Activated CD8-positive, alpha-beta memory T cell treated with anti-CD3 and anti-CD28 coated beads for 48 hours (primary cell): ENCODE measurements at places on chromosomes 4 and X.

- DNase-seq, result no peak
Observed at GRCh38 chr4:8762951-8763735, 108.5 kb downstream of the HMX1 start.

DNA sequence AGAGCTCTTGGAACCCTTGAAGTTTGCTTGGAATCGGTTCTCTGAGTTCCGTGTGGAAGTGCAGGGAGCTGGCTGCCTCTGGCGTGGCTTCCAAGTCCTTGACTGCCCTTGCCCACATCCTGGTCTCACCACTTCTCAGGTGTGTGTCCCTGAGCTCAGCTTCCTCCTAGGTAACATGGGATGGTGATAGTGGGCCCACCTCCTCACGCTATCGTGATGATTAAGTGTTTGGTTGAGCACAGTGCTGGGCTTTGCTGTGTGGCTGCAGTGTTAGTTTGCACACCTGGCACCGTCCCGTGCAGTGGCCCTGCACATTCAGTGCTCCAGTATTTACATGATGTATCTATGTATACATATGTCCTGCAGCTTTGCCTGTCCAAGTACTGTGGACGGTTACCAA is 81.5 kb downstream of the CLDN34 start:
- DNase-seq, result no peak

GRCh38 chr4:173258866-173259265 is 75.3 kb downstream of the HMGB2 start:
- DNase-seq, result no peak

- DNase-seq, result peak; percentile 4
Observed at GRCh38 chr4:104491481-104492182, 3.1 kb downstream of the CXXC4 start.

DNA sequence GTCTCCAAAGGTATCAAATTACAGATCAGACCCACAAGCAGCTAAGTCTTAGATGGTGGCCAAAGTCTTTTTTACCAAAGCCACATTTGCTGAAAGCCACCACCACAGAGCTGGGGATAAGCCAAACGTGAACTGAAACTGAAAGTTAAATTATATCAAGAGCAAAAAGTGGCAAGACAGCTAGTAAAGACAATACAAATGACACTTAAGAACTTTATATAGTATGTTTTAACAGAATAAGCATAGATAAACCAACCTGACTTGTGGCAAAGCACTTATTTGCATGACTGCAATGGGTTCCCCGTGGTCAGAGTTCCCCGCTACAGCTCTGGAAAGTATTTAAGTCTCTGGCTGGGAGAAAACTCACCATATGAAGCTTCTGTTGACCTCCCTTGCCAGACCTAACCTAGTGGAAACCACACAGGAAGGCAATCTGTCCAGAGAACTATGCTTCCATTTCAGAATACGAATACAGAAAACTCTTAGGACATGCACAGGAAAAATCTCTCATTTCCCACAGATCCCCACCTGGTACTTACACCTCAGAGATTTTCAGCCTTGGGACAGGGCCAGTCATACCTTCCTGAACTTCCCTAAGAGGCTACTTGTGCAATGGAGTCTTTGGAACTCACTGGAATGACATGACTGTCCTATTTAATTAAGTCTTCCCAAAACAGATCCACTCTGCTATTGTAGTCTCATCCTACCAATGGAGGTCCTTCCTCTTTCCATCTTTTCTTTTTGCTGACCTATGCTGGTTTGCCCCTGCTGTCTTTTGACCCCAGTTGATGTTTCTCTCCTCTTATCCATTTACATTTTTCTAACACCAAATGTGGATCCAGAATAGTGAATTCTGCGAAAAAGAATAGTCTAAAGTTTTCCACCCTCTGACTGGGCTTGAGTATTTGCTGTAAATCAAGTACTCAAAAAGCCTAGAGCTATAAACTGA is 225.1 kb downstream of the NR3C2 start:
- no peak for DNase-seq

DNA sequence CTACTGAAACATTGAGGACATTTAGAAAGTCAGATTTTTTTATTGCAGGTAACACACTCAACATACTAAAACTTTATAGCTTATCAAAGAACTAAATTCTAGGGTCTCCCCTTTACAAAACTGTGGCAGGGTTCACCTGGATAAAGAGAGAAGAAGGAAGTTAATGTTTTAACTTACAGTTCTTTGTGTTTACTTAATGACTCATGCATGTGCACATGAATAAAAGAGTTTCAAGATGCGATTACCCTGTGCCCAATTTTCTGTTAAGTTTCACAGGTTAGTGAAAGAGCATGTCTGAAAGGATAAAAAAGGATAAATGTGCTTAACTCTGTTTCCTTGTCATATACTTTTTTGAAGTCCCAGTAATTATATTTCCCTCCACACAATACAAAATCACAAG is 16.8 kb downstream of the DCAF8L1 start:
- DNase-seq, result no peak

DNA sequence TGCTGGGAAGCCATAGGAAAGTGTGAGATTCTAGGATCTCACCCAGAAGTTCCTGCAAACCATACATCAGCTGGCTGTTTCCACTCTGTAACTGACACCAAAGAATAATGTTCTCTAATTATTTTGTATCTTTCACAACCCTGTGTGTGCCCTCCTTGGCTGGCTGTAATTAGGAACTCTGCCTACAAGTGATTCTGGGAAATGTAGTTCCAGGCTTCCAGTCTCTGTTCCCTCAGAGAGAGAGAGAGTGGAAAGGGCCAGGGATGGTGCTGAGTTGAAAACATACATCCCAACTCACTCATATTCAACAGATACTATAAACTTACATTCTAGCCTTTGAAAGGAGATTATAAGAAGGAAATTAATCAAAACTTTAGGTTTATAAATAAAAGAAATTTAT is 57.5 kb upstream of the C1QTNF7 start:
- DNase-seq, result no peak

DNA sequence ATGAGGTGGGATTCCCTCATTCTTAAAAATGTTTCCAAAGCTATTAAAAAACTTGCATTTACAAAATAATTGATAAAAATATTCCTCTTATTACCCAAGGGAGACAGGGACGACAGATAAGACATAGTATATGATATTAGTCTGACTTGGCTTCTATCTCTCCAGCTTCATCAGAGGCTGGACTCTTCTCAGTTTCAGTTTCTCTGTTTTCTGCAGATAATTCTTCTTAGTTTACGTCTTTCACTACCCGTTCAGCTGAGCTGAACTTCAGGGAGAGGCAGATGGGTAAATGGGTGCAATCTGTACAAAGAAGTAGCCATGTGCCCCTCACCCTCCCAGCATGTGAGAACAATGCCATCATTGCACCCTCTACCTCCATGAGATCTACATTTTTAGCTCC is 214.0 kb upstream of the SLIT2 start:
- DNase-seq, result no peak

GRCh38 chr4:2333356-2333841 is 71.5 kb upstream of the MXD4 start:
- DNase-seq, result no peak

GRCh38 chr4:89331686-89332544 is 24.3 kb upstream of the GPRIN3 start:
- no peak for DNase-seq

DNA sequence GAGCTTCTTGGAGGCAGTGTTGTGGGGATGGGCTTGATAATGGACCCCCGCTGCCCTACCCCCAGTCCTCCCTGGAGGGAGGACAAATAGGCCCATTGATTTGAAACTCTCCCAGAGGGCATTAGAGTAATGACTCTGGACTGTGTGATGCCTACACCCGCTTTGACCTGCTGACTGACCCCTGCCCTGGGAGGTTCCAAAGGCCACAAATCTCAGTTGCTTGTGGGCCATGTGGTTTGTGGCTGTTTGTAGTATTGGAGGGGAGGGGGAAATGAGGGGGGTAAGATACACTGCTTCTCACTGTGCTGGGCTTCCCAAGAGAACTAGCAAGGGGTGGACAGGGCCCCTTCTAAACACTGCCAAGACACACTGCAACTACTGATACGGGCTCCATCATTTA is 27.6 kb upstream of the BCORL1 start:
- DNase-seq, result no peak

- no peak for DNase-seq
Observed at GRCh38 chr4:26746802-26747213, 113.8 kb upstream of the STIM2 start.
